ENCODE measurements at places on chromosomes 5 and 9.
A peak's percentile ranks its signal among the peaks of the same experiment; 100 is the strongest.

DNA sequence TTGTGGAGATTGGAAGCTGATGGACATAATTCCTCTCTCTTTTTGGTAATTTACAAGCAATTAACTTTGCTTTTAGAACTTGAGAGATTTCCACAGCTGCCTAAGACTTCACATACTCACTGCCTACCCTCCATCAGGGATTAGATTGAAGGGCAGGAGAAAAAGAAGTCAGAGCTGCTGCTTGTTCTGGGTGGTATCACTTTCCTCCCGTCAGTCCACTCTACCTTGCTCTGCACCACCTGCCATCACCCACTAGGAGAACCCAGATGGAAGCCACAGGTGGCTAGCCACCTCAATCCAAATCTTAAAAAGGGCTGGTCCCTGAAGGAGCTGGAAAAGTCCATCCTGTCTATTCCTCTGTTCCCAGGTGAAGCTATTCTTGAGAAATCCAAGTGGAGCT is 10.5 kb downstream of the IRF1 start:
- no peak for DNase-seq

DNA sequence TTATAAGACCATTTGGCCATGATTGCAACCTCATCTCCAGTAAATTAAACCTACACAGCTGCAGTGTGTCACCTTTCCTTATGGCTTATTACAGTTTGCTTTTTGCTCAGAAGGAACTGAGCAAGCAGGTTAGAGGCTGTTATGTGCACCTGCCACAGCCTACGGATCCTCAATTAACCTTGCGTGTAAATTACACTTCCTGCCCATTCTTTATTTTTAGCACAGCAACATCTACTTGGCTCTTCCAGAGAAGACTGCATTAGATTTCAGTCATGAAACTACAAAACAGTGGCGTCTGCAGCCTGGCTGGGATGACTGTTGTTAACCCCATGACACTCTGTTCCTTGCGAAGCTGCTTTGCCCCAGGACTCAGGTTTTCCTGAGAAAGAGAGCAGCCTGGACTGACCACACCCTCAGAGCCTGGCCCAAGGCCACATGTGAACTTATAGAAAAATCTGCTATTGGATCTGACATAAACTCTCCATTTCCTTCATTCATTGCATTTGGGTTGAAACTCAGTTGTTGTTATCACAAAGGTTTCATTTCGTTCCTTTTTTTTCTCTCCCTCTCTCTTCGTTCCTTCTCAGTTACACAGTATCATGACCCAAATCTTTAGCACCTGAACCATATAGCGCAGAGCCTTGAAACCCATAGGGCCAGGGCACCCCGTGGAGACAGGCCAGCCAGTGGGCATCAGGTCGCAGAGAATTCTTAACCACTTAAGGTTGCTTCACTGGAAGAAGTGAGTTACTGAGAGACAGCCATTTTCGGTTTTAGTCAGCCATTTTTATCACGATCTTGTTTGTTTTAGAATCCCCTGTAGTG is 138.6 kb downstream of the PALM2AKAP2 start:
- DNase-seq = peak; percentile 59

- DNase-seq = no peak
These were observed 47.6 kb upstream of the RNU6ATAC start for GRCh38 chr9:134211811-134212485.

DNA sequence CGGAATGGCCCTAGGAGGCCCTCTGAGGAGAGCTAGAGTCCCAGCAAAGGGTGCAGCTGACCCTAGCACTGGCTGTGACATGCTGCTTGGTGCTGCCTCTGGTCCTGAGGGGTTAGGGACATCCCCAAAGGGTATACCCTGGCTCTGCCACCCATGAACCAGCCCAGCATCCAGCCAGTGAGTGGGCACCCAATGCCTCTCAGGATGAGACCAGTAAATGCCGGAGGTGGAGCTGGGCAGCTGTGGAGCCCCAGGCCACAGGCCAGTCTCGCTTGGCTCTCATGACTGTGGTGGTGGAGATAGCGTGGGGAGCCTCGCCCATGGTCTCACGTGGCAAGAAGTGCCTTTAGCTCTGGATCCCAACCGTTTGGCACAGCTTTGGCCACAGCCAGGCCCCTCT is 3.7 kb upstream of the CEL start:
- no peak for DNase-seq

- peak; percentile 22 for DNase-seq
These were observed 119.8 kb downstream of the SIL1 start for GRCh38 chr5:139078345-139078744.

- DNase-seq = no peak
These were observed 139.4 kb upstream of the PPP1R26 start for GRCh38 chr9:135340143-135340655.

- peak; percentile 1 for DNase-seq
These were observed 2.4 kb downstream of the TTC39B start for GRCh38 chr9:15304632-15305031.

DNA sequence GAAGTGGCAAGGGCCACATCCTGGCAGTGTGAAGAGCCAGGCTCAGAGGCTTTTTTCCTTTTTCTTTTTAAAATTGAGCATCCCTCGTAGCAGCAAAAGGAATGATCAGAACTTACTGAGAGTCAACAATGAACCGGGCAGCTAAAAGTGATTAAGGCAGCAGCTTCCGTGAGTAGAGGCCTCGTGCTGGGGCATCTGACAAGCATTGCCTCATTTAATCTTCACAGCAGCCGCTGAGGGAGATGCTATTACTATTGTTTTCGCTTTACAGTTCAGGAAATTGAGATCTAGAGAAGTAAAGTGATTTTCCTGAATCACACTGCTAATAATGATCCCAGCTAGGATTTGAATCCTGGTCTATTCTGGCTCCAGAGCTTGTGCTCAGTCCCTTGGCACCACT is 30.7 kb upstream of the PTGS1 start:
- no peak for DNase-seq

DNA sequence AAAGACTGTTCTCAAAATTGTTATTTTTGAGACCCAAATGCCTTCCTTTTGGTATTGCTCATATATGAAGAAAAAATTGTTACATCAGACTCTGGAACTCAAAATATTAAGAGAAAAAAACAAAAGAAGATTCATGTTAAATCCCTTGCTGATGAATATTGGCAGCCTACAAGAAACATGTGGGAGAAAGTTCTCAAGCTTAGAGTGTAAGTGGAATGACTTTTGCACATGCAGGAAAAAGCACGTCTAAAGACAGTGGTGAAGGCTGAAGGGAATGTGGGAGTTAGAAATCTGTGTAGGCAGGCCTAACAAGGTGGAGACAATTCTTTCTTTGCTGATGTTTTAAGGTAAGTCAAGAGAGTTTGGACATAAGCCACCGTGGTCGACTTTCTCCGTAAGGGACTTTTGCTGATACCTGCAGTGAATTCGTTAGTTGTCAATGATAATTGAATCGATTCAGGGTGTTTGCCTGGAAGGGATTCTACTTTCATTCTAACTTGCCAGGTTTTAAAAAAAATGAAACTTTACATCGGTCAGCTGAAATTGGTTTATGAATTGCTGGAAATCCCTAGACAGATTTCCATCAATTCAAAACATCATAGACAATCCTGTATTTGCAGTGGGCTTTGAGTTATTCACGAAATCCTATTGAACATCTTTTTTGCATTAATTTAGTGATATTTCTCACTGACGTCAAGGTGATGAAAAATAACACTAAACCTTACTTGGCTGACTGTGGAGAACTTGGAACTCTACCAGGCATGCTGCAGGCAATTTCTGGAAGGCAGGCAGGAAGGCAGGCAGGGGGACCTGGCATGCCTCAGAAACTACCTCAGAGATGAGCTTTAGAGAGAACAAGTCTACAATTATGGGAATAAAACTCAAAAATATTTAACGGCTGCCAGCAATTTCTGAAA is 359.1 kb upstream of the ADAMTSL1 start:
- DNase-seq = no peak

GRCh38 chr9:107275530-107275929 is 7.5 kb upstream of the RAD23B start:
- no peak for DNase-seq

GRCh38 chr5:142412581-142412980 is 87.8 kb upstream of the SPRY4 start:
- DNase-seq = no peak

DNA sequence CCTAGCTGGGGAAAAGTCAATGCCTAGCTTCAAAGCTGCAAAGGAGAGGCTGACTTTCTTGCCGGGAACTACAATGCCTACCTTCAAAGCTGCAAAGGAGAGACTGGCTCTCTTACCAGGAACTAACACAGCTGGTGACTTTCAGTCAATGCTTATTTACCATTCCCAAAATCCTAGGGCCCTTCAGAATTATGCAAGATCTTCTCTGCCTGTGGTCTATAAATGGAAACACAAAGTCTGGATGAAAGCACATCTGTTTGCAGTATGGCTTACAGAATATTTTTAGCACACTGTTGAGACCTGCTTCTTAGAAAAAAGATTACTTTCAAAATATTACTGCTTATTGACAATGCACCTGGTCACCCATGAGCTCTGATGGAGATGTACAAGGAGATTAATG is 259.4 kb downstream of the PLK2 start:
- DNase-seq = no peak

DNA sequence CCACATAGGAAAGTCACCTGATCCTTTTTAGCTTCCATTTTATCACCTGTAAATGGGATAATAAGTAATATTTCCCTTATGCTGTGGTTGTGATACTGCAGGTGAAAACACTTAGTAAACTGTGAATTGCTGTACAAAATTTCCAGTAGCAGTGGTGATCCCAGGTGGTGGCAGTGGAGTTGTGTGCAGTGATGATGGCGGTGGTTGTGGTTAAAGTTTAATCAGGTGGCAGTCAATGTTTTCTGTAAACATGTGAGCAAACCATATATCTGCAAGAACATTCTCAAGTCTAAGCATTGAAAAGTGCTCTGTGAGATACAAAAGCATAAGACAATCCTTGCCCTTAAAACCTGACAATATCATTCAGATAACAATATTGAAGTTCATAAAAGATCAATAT is 480.2 kb downstream of the RASEF start:
- peak; percentile 62 for DNase-seq

GRCh38 chr9:70413464-70413798 is 1.0 kb downstream of the KLF9 start:
- DNase-seq = peak; percentile 81

DNA sequence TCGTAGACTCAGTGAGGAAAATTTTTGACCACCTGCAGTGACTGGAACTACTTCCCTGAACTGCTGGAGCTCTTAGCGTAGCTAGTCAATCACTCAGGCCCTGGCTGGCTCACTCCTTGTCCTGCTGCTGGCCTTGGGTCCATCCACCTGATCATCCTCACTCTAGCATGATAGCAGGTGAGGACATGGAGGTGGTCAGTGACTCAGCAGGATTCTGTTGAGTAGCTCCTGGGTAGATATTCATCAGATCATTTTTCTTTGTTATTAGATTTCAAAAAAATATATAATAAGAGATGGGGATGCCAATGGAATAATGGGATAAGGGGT is 25.0 kb upstream of the SEMA4D start:
- peak; percentile 23 for DNase-seq

DNA sequence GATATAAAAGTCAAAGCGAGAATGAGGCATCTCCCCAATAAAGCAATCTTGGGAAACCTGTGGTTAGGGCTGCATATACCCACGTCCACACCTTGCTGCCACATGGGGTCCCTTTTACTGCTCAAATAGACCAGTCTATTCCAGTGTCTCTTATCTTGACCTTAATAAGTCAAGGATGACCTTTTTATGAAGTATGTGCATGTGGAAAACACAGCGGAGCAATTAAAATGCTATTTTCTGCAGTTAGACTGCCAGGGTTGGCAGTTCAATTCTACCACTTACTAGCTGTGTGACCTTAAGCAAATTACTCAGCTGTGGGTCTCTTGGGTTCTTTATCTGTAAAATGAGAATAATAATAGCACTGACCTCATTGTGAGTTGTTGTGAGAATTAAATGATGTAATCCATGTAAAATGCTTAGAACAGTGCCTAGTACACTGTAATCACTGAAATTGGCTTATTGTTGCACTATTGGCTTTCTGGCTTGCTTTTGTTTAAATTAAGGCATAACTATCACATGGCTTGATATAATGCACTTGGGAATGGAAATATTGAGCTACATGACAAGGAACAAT is 67.8 kb upstream of the HSPB3 start:
- no peak for DNase-seq

- DNase-seq = no peak
These were observed 33.0 kb downstream of the INSL4 start for GRCh38 chr9:5264219-5264595.

- DNase-seq = no peak
These were observed 18.7 kb downstream of the ANXA1 start for GRCh38 chr9:73170185-73170957.

DNA sequence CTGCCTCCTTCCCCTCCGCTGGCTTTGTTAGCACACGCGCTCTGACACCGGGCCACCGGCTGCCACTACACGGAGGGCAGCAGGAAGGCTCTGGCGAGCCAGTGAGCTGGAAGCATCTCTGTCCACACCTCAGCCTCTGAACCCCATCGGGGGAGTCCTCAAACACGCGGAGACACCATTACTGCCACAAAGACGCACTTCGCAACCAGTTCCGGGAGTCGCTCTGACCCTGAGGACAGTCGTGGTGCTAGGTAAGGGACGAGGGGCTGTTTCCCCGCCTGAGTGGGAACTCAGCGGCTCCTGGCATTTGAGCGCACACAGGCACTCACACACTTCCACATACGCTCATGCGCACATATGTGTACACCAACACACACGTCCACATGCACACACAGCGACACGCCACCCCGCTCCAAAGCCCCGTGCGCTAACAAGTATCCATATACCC is 160.0 kb downstream of the C9orf152 start:
- DNase-seq = peak; percentile 76

- no peak for DNase-seq
These were observed 34.7 kb upstream of the POMT1 start for GRCh38 chr9:131468031-131468430.

- peak; percentile 33 for DNase-seq
These were observed 189.0 kb downstream of the PALM2AKAP2 start for GRCh38 chr9:109969011-109969410.

DNA sequence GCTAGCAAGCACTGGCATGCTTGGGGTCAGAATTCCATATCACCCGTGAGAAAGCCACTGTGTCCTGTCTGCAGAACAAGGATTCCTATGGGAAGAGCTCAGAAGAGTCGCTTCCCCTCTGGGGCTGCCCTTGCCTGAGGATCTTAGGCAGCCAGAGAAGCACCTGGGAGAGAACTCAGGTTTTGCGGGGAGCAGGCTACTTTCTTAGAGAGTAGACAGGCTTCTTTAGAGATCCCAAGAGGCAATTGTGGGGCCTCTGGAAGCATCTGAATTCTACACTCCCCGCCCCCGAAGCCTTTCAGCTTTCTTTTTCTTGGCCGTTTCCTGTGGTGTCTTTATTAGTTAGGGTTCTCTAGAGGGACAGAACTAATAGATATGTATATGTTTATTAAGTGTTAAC is 40.9 kb downstream of the PHF2 start:
- DNase-seq = no peak

GRCh38 chr9:134325096-134325812 is 1.0 kb upstream of the RXRA start:
- DNase-seq = peak; percentile 44

DNA sequence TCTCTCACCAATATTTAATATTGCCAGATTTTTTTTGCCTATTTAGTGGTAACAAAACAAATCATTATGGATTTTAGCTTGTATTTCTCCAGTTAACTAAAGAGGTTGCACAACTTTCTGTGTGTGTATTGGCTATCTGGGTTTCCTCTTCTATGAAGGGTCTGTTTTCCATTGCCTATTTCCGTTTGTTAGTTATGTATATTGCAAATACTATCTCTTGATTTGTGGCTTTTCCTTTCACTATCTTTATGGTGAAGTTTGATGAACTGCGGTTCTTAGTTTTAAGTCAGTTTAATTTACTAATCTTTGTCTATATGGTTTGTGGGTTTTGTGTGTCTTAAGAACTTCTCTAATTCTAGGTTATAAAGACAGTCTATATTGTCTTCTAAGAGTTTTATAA is 136.3 kb downstream of the CEP120 start:
- DNase-seq = no peak

- no peak for DNase-seq
These were observed 98.6 kb upstream of the PIK3R1 start for GRCh38 chr5:68116868-68117411.
